ENCODE measurements at places on chromosomes 4 and X.

DNA sequence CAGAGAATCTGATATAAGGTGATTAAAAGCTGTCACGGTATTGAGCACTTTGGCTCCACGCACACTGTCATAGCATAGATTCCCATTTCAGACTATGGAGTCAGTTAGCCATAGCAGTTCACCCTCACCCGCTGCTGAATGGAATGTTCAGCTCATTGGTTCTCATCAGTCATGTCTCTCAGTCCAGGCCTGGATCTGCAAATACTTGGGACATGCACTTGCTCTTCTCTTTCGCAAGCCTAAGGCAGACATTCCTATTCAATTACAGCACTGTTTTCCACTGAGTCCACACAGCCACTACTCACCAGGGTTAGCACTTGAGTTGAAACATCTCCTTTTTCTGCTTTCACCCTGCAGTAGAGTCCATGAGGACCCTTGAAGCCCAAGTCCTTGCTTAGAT, 30.6 kb upstream of the SCML1 start:
- no peak for DNase-seq

- no peak for DNase-seq
Measured at GRCh38 chr4:42048394-42048793, 58.1 kb downstream of the SLC30A9 start.

- peak; percentile 33 for DNase-seq
Measured at GRCh38 chrX:120213438-120214265, 37.0 kb upstream of the ZBTB33 start.

GRCh38 chr4:6032249-6033244, 14.3 kb upstream of the C4orf50 start:
- no peak for DNase-seq

GRCh38 chr4:144739511-144740033, 93.6 kb downstream of the HHIP start:
- no peak for DNase-seq

- no peak for DNase-seq
Measured at GRCh38 chrX:18578546-18578945, 93.4 kb downstream of the RS1 start.

DNA sequence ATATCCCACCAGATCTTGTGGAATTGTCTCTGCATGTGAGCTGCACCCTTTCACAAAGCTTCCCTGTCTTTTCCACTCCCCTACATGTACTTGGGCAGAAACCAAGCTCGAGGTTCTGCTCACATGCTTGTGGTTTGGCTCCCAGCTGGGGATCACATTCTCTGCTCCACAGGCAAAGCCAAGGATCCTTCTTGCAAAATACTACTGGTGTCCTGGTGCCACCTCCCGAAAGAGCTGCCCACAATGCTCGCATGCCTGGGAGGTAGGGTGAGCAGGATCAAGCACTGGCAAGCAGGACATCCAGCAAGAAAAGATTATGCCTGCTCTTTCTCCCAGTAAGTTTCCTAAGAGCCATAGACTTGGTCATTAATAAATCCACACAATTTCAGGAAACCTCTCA, 45.1 kb upstream of the PPARGC1A start:
- DNase-seq = no peak

GRCh38 chr4:78372355-78372988, 179.1 kb upstream of the ANXA3 start:
- DNase-seq = no peak

DNA sequence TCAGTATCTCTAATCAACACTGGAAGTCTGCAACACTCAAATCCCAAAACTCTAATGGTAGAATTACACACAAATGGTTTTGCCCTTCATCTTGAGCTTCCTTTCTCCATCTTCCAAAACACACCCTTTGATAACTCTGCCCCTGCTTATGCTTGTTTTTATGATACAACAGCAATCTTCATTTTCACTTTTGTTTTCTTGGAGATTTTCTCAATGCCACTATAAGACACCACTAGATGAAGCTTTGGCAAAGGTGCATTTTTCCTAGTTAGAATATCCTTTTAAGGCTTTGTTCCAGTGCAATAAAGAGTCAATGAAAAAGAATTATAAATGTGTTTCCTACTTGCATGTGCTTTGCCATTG, 472.4 kb upstream of the NWD2 start:
- no peak for DNase-seq

- DNase-seq = no peak
Measured at GRCh38 chr4:15778289-15779241, at the start of gene CD38. Gene CD38, plus strand, starts transcription at chr4:15778328. Its CDS starts 87 bp downstream, at chr4:15778415.

- no peak for DNase-seq
Measured at GRCh38 chrX:139881572-139881971, 51.3 kb downstream of the ATP11C start.

GRCh38 chr4:39621582-39621981, 17.1 kb downstream of the SMIM14 start:
- no peak for DNase-seq

DNA sequence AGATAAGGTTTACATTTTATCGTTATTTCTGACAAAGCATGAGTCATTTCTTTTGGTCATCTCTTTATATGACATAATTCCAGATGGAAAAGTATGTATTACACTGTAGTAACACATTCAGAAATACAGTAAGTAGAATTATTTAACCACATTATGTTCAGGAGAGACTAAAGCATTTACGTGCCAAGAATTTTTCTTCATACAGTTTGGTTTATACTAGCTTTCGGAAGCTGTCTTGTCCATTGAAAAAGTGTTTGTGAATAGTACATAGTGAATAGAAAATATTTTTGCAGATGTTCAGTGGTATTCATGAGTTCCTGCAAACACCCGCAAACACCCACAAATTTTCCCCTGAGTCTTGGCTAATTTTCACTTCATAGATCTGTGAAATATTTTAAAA, 1033.0 kb upstream of the INTU start:
- no peak for DNase-seq

DNA sequence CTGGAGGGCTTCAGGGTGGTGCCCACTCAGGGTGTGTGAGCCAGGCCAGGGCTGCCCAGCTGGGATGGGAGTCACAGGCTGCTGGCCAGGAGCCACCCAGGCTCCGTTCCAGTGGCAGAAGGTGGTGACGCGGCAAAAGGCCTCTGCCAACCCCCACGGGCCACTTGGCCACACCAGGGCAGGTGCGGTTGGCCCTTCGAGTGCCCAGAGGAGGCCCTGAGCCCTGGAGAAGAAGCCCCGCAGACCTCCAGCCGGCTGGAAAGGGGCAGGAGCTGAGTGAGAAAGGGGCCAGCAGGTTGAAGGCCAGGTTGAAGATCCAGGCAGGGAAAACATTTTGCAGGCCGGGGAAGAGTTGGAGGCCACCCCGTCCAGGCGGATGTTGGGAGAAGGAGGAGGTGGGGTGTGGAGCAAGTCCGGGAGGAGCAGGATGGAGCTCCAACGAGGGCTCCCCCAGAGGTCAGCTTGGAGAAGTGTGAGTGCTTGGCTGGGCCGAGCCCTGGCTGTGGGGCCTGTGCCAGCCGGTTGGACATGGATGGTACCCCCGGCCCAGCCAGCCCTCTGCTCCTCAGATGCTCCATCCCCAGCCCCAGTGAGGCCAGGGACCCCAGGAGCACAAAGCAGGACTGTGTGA, 2.8 kb upstream of the CPLX1 start:
- no peak for DNase-seq

DNA sequence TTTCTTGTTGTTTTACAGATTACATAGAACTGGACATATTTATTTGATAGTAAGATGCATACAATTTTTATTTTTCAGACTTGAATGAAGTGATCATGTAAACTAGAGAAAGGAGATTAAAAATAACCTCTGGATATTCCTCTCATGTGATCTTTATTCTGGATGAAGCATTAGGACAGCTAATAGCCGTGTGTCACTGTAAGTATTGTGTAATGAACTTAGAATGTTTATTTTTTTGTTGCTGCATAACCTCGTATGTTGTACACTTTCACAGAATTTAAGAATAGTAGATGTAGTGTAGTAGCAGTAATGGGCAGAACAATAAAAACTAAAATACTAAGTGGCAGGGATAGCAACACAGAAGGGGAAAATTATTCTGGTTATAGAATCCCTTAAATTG, 2094.5 kb upstream of the TENM3 start:
- no peak for DNase-seq

- DNase-seq = no peak
Measured at GRCh38 chr4:118765399-118765798, 70.5 kb downstream of the SEC24D start.

DNA sequence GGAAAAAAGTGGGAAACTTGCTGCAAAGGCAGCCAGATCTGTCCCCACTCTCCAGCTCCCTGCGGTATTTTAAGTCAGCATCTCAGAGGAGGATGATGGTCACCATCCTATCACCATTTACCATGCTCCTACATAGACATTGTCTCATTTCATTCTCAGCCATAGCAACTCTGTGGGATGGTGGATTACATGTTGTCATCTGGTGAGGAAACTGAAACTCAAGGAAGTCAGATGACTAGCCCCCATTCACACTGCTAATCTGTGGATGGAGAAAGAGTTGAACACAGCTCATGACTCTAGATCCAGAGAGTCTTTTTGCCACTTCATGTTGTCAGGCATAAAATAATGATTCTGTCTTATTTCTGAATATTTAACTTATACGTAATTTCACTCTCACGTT, 323.5 kb downstream of the PTTG2 start:
- no peak for DNase-seq

Measured in activated T-cell treated with anti-CD3 and anti-CD28 coated beads for 4 hours (primary cell).